HFFc6 (cell line): ENCODE measurements at places on chromosomes 7 and 10. TPM values are rescaled to one million over a fixed set of nuclear protein-coding genes. Genes with fewer than 3 reads are reported as not detected.
A peak's percentile ranks its signal among the peaks of the same experiment; 100 is the strongest.

DNA sequence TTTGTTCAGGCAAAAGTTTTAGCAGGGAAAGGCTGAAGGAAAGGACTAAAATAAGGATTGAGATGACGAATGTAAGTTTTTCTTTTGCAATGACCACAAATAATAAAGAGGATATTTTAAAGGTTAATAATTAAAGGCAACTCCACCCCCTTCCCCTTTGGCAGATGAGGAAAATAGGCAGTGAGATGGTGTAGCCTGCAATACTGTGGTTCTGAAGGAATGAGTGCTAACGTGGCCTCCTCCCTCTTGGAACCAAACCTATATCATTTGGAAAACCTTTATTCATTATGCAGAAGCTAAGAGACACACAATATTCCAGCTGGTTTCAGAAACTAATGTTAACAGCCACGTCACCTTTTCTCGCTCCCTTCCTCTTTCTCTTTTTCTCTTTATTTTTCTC, 70.9 kb upstream of the COL1A2 start:
- no peak for DNase-seq
- no peak overlapping the region for H3K4me3 ChIP-seq
- 0 out of 2 replicates have a peak overlapping the region, but pooled peaks have one; percentile 11 for H3K27ac ChIP-seq

GRCh38 chr7:117942780-117943179, 69.5 kb upstream of the CTTNBP2 start:
- no peaks in the 10 kb centered on the region; the same call in 1 of the 2 replicates for H3K27me3 ChIP-seq
- H3K4me1 ChIP-seq = no peaks in the 10 kb centered on the region
- H3K36me3 ChIP-seq = no peaks in the 10 kb centered on the region
- no peak overlapping the region for H3K4me3 ChIP-seq
- H3K27ac ChIP-seq = no peak overlapping the region
- DNase-seq = no peak

- peaks cover 17% of the 10 kb centered on the region for H3K27me3 ChIP-seq
- H3K4me3 ChIP-seq = no peak overlapping the region
- H3K36me3 ChIP-seq = no peaks in the 10 kb centered on the region
- no peak overlapping the region for H3K27ac ChIP-seq
Observed at GRCh38 chr7:27409776-27410175, 167.2 kb downstream of the EVX1 start.

DNA sequence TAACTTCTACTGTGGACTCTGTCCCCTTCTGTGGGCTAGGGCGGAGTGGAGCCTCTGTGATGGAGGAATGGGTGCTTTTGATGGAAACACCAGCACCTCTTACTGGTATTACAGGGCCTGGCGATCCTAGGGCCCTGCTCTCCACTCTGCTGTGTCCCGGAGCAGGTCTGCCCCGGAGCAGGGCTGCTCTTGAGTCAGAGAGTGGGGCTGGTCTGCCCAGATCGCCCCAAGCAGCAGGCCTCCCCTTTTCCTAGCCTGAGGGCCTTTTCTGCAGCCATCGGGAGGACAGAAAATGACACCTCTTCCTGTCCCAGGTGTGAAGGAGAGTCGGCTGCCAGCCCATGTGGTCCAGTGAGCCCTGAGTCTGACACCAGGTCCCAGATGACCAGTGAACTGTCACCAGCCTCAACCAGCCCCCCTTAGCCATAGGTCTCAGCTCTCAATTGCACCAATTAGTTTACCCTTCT, 1.4 kb downstream of the ZNF282 start:
- H3K4me1 ChIP-seq = peaks cover 42% of the 10 kb centered on the region
- peaks cover 38% of the 10 kb centered on the region for H3K36me3 ChIP-seq
- peak; percentile 39 for DNase-seq
- H3K27ac ChIP-seq = peak overlapping the region; percentile 91
- peak overlapping the region; percentile 96 for H3K4me3 ChIP-seq
- peaks cover 3% of the 10 kb centered on the region; the same call in 1 of the 2 replicates for H3K27me3 ChIP-seq

The LMTK2 gene
- total RNA-seq = 8.7 and 10.1 TPM in 2 replicates
